ENCODE measurements at places on chromosomes 11 and 22. TPM values are rescaled to one million over a fixed set of nuclear protein-coding genes. Genes with fewer than 3 reads are reported as not detected.

DNA sequence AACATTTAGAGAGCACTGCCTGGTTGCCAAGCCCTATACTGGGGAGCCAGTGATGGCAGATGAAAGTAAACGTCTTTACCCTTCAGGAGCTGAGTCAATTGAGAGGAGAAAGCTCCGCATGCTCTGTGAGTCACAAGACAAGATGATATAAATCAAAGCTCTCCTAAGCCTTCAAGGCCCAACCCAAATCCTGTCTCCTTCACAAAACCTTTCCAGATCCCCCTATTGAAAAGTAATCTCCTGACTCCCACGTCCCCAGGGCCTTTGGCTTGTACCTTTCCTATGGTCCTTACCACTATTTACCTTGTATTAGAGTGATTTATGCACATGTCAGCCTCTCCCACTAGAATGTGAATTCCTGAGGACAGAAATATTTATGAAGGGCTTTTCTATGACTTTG lies 230.1 kb upstream of the TENM4 start:
- no peak overlapping the region for H3K27ac ChIP-seq
- H3K4me3 ChIP-seq: no peak overlapping the region
- H3K27me3 ChIP-seq: no peaks in the 10 kb centered on the region
- no peaks in the 10 kb centered on the region for H3K4me1 ChIP-seq
- H3K36me3 ChIP-seq: no peaks in the 10 kb centered on the region

GRCh38 chr11:79397252-79397651 lies 43.6 kb downstream of the TENM4 start:
- no peak overlapping the region for H3K27ac ChIP-seq
- no peaks in the 10 kb centered on the region for H3K36me3 ChIP-seq
- no peak for DNase-seq
- H3K4me3 ChIP-seq: no peak overlapping the region
- no peaks in the 10 kb centered on the region for H3K27me3 ChIP-seq
- H3K4me1 ChIP-seq: no peaks in the 10 kb centered on the region

DNA sequence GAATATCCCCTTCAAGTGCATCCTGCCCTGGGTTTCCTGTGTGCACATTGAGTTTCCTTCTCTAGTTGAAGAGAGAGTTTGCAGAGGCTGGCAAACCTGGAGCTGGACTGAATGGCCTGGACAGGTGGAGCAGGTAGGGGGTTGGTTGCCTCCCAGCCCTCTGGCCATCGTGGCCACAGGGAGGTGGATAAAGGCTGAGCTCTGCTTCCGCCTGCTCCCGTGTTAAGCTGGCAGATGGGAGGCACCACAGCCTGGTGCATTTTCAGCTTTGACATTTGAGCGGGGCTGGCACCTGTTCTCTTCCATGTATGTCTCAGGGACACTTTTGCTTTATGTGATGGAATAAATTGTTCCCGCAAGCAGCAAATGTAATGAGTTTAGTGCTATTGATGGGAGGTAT lies 11.1 kb downstream of the MICAL2 start:
- no peaks in the 10 kb centered on the region for H3K36me3 ChIP-seq
- no peaks in the 10 kb centered on the region for H3K27me3 ChIP-seq
- H3K27ac ChIP-seq: no peak overlapping the region
- no peak overlapping the region for H3K4me3 ChIP-seq
- no peaks in the 10 kb centered on the region for H3K4me1 ChIP-seq

DNA sequence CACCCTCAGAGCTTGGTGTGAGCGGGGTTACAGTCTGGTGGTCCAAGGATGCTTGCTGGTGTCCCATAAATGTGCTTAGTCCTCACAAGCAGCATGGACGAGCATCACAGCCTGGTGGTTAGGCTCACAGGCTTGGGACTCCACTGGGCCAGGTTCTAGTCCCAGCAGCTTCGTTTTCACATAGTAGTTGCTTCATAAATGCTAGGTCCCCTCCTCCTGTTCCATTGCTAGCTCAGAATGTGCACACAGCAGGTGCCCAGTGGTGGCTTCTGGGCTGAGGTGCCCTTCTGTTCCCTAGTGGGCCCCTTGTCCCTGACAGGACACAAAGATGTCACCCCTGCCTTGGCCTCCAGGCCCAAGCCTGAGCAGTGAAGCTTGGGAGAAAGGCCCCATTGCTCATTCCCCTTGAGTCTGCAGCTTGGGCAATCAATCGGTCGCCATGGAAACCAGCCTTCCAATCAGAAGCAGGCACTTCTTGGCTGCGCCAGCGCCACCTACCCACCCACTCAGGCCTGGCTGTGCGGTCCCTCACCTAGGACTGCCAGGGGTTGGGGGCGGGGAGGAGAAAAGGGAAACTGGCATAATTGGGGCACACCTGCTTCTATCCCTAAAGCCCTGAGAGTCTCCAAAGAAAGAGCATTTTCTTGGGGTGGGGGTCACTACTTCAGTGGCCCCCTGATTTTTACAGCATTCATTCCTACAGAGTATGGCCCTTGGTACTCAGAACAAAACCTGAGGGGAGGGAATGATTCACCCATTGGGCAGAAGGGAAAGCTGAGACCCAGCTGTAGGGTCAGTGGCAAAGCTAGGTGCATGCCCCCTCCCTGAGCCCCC lies 48.1 kb downstream of the CYTH4 start:
- no peaks in the 10 kb centered on the region for H3K36me3 ChIP-seq
- H3K4me1 ChIP-seq: no peaks in the 10 kb centered on the region
- DNase-seq: no peak
- peaks cover 62% of the 10 kb centered on the region for H3K27me3 ChIP-seq
- H3K27ac ChIP-seq: no peak overlapping the region
- no peak overlapping the region for H3K4me3 ChIP-seq

The OR51I1 gene
- not detected for polyA plus RNA-seq

DNA sequence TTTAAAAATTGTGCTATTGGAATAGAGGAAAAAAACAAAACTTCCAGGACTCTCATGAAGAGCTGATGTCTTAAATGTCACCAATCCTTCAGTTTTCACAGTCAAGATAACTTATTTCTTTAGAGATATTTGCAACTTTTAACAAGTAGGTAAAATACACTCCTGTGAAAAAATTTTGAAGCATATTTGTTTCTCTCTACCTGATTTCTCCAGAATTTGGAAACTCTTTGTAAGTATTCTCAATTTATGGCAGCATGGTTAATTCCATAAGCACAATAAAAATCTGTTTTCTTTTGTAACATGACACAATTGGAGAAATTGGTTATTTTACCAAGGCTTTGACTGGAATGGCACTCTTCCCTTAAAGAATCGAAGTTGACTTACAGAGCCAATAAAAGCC lies 4.1 kb downstream of the CASP4 start:
- no peaks in the 10 kb centered on the region for H3K36me3 ChIP-seq
- peaks cover 20% of the 10 kb centered on the region for H3K4me1 ChIP-seq
- H3K27me3 ChIP-seq: no peaks in the 10 kb centered on the region
- no peak overlapping the region for H3K4me3 ChIP-seq
- DNase-seq: no peak

The CD248 gene
- polyA plus RNA-seq: 28.0 TPM

The GANAB gene
- polyA plus RNA-seq: 177 TPM

The OR51E2 gene
- polyA plus RNA-seq: not detected

DNA sequence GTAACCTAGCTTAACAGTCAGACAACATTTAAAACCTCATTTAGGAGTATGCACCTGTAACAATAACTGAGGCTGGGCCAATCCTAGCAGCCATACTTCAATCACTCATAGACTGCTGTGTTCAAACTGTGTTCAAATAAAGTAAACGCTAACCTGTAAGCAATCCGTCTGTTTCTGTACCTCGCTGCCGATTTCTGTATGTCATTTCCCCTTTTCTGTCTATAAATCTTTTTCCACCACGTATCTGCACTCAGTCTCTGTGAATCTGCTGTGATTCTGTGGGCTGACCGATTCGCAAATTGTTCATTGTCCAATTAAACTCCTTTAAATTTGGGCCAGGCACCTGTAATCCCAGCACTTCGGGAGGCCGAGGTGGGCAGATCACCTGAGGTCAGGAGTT lies 12.3 kb downstream of the APOBEC3H start:
- H3K27ac ChIP-seq: no peak overlapping the region
- H3K36me3 ChIP-seq: no peaks in the 10 kb centered on the region
- H3K4me3 ChIP-seq: no peak overlapping the region
- H3K27me3 ChIP-seq: no peaks in the 10 kb centered on the region

The ABTB2 gene
- 1.9 TPM for polyA plus RNA-seq

GRCh38 chr22:19666673-19667593 lies 47.4 kb upstream of the SEPTIN5 start:
- H3K27me3 ChIP-seq: no peaks in the 10 kb centered on the region
- no peaks in the 10 kb centered on the region for H3K36me3 ChIP-seq
- no peak overlapping the region for H3K27ac ChIP-seq
- no peak overlapping the region for H3K4me3 ChIP-seq
- peaks cover 14% of the 10 kb centered on the region for H3K4me1 ChIP-seq
- DNase-seq: no peak

GRCh38 chr11:44854086-44854485 lies 96.6 kb downstream of the TP53I11 start:
- no peaks in the 10 kb centered on the region for H3K36me3 ChIP-seq
- H3K27me3 ChIP-seq: no peaks in the 10 kb centered on the region
- H3K4me1 ChIP-seq: peaks cover 4% of the 10 kb centered on the region
- DNase-seq: no peak
- no peak overlapping the region for H3K4me3 ChIP-seq

DNA sequence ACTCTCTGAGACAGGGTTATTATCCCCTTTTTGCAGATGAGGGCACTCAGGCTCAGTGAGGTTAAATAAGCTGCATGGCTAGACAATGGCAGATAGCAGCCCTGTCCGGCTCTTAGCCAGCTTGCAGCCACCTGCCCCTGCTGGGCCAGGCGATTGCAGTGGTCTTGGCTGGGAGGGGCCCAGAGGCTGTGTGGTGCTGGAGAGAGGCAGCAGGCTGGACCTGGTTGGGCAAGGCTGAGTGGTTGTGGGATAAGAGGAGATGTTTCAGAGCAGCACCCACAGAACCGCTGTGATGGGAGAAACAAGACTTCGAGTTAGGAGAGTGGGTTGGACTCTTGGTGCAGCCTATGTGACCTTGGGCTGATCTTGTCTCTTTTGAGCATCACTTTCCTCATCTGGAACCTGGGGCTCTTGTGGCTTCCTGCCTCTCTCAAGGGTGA lies 25.5 kb downstream of the PTPRJ start:
- H3K27ac ChIP-seq: no peak overlapping the region
- H3K36me3 ChIP-seq: no peaks in the 10 kb centered on the region
- no peak for DNase-seq

The GVQW3 gene
- 0.61 TPM for polyA plus RNA-seq

GRCh38 chr11:119460582-119460981 lies 37.6 kb upstream of the THY1 start:
- H3K4me1 ChIP-seq: no peaks in the 10 kb centered on the region
- no peaks in the 10 kb centered on the region for H3K36me3 ChIP-seq
- H3K4me3 ChIP-seq: no peak overlapping the region
- H3K27ac ChIP-seq: no peak overlapping the region

DNA sequence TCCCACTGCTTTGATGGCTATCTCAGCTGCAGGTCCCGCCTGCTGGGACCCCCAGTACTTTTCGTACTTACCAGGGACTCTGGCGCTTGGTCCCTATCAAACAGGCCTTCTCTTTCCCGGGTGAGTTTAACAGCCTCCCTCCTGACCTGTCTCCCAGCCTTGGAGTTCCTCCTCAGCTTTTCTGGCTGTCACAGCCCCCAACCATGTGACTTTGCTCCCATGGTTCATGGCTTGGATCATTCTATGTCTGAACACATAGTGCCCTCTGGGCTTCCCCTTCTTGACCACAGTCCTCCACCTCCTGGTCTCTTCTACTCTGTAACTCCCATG lies 56.9 kb downstream of the PARVA start:
- no peaks in the 10 kb centered on the region for H3K36me3 ChIP-seq
- DNase-seq: no peak
- peaks cover 3% of the 10 kb centered on the region for H3K4me1 ChIP-seq
- no peak overlapping the region for H3K27ac ChIP-seq

- no peaks in the 10 kb centered on the region for H3K36me3 ChIP-seq
- H3K27ac ChIP-seq: no peak overlapping the region
- no peak for DNase-seq
- H3K4me3 ChIP-seq: no peak overlapping the region
Observed at GRCh38 chr11:88656283-88656682, 318.7 kb upstream of the CTSC start.

- H3K4me1 ChIP-seq: no peaks in the 10 kb centered on the region
- H3K27ac ChIP-seq: no peak overlapping the region
- DNase-seq: no peak
- no peaks in the 10 kb centered on the region for H3K27me3 ChIP-seq
- H3K4me3 ChIP-seq: no peak overlapping the region
Observed at GRCh38 chr11:104549019-104549418, 349.2 kb downstream of the CASP12 start.

The ABCC8 gene
- 4.0 TPM for polyA plus RNA-seq

GRCh38 chr22:28855355-28856094 lies 27.8 kb upstream of the ZNRF3 start:
- no peak overlapping the region for H3K27ac ChIP-seq
- peaks cover 7% of the 10 kb centered on the region for H3K4me1 ChIP-seq
- H3K4me3 ChIP-seq: no peak overlapping the region
- peak; percentile 54 for DNase-seq
- H3K27me3 ChIP-seq: no peaks in the 10 kb centered on the region

DNA sequence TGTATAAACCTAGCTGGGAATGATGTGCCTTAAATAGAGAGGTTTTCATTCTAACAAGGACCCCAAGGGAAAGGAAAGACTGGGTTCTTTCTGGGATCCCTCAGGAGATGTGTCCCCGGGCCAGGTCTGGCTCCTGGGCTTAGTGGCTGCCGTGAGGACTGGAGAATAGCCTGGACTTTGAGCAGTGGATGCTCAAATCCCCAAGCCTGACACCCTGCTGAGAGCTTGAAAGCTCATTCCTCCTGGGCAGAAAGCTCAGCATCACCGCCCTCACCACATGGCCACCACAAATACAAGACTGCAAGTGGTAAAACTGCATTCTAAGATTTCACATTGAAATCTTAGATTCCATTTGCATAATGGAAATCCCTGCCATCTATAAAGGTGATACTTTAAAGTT lies 79.4 kb upstream of the NARS2 start:
- no peak overlapping the region for H3K4me3 ChIP-seq
- H3K27me3 ChIP-seq: no peaks in the 10 kb centered on the region
- no peaks in the 10 kb centered on the region for H3K36me3 ChIP-seq
- no peak for DNase-seq
- H3K27ac ChIP-seq: no peak overlapping the region
- no peaks in the 10 kb centered on the region for H3K4me1 ChIP-seq

DNA sequence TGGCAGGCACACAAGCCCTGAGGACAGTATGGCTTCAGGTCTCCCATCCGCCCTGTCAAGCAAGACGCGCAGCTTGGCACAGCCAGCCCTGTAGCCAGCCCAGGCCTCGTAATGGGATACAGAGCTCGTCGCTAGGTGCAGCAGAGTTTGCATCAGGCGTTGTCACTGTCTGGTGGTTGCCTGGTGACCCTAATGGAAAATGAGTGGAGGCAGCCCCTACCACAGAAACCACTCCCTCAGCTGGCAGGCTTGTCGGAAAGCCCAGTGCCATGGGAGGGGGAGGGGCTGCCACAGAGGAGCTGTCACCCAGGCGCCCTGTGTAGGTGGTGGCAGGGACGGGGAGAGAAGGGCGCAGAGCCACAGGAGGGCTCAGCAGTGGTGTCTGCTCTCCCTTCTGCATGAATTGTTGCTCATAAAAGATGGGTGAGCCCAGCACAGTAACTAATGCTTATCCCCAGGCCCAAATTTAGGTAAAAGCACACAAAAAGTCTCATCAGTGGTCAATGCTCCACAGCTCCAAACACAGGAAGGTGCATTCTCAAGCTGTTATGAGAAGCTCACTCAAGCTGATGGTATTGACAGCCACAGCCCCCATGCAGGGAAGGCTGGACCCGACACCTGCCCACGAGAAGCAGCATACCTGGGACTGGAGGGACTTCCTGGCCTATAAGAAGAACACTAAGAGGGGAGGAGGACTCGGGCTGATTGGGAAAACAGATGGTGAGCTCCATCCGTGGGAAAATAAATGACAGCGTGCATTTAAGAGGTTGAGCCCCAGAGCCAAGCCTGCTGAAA lies 164.6 kb downstream of the ETS1 start:
- H3K27ac ChIP-seq: no peak overlapping the region
- no peak for DNase-seq
- no peak overlapping the region for H3K4me3 ChIP-seq
- H3K27me3 ChIP-seq: no peaks in the 10 kb centered on the region

Measured in adrenal gland (tissue), 19 donors.